ENCODE measurements at places on chromosomes 2 and 18.

GRCh38 chr18:62437235-62438017 is 85.4 kb upstream of the ZCCHC2 start:
- no peak for DNase-seq

GRCh38 chr2:195612611-195613495 is 44.2 kb upstream of the SLC39A10 start:
- DNase-seq, result no peak

DNA sequence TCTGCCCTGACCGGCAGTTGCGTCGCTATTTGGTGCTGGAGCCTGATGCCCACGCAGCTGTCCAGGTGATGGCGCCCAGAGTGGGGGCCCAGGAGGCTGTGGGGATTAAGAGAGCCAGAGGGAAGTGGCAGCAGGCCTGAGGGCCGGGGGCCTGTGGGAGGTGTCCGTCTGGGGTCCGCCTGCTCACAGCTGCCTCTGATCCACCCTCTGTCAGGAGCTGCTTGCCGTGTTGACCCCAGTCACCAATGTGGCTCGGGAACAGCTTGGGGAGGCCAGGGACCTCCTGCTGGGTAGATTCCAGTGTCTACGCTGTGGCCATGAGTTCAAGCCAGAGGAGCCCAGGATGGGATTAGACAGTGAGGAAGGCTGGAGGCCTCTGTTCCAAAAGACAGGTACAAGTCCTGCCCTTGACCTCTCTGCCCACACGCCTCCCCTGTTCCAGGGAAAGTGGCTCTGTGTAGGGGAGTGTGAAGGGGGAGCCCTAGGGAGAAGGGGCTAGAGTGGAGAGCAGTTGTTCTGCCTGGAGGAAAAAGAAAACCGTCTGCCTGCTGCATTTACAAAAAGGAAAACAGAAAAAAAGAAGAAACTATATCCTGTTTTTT is 11.6 kb downstream of the STK11IP start:
- DNase-seq, result no peak

DNA sequence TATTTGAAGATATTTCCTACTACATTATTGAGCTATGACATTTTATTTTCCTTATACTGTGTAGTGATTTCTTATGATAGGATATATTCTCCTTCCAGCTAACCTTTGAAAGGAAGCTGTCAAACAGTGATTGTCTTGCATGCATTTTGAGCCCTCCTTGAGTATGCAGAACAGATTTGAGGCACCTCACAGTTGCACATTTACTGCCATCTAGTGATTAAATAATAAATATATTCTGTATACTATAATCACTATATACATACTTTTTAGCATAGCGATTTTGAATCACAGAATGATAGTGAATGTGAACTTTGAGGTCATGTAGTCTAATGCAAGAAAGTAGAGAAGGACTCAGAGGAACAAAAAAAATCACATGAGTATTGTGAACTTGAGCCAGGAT is 268.4 kb upstream of the CDH19 start:
- DNase-seq, result no peak

DNA sequence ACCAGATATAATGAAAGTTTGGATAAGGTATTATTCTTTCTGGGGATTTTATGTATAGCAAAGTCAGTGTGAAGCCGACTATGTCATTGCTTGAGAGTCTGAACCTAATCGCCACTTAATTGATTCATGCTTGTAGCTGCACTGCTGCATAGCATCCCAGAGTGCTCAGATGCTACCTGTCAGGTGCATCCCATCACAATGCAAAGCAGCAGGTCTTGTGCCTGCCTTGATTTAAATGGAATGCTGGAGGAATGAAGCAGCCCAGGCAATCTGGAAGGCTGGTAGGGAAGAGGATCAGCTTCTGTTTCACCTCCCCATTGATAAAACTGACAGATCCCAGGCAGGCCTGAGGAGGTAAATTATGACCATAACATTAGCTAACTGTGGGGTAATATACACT is 40.4 kb upstream of the ATIC start:
- DNase-seq, result no peak

DNA sequence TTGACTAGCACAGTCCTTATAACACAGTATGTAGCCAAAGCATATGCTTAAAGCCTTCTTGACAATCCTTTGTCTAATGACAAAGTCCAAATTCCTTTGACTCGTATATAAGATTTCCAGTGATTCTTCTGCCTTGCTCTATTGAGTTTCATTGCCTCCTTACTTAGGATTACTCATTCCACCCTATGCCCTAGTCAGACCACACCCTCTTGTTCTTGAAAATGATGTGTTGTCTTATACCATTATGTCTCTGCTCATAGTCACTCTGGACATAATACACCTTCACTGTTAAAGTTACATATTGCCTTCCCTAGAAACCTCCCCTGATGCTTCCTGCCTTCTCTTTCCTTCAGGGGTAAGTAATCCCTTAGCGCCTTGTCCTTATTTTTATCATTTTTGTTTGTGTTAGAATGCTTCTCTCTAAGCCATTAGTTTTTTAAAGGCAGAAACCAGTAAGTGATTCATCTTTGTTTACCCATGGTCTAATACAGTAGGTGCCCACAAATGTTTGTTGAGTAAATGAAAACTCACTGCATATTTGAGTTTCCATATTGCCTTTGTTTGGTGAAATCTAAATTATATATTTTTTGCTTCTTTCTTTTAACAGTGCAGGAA is 19.3 kb downstream of the GPD2 start:
- no peak for DNase-seq

DNA sequence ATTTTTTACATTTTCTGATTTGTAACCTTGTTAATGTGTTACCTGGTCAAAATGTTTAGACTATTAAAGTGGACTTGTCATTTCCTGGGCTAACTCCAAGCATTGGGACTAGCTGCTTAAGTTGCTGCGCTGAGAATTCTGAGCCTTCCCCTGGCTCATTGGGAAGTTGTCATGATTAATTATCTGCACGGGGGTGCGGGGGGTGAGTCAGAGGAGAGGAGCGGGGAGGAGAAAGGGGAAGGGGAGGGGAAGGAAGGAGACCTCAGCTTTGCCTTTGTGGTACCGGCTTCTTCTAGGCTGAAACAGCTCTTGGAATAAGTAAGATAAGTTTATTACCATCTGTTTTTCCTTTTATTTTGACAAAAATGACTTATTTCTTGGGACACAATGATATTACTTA is 52.9 kb upstream of the APCDD1 start:
- no peak for DNase-seq

Data from stimulated activated CD8-positive, alpha-beta memory T cell treated with anti-CD3 and anti-CD28 coated beads, Interleukin-2, amount 100 ng/mL, for 48 hours (primary cell).